ENCODE measurements at places on chromosomes 11 and 22.
A peak's percentile ranks its signal among the peaks of the same experiment; 100 is the strongest.

GRCh38 chr11:58640386-58641023 is 18.0 kb downstream of the CNTF start:
- H3K4me1 ChIP-seq = peaks cover 11% of the 10 kb centered on the region
- no peak overlapping the region for H3K4me3 ChIP-seq
- H3K36me3 ChIP-seq = no peaks in the 10 kb centered on the region
- DNase-seq = no peak
- H3K27me3 ChIP-seq = no peaks in the 10 kb centered on the region

GRCh38 chr11:38460896-38461295 is 1862.9 kb upstream of the RAG2 start:
- H3K4me1 ChIP-seq = no peaks in the 10 kb centered on the region
- no peak for DNase-seq
- no peak overlapping the region for H3K27ac ChIP-seq
- H3K36me3 ChIP-seq = no peaks in the 10 kb centered on the region
- no peaks in the 10 kb centered on the region for H3K27me3 ChIP-seq
- no peak overlapping the region for H3K4me3 ChIP-seq

DNA sequence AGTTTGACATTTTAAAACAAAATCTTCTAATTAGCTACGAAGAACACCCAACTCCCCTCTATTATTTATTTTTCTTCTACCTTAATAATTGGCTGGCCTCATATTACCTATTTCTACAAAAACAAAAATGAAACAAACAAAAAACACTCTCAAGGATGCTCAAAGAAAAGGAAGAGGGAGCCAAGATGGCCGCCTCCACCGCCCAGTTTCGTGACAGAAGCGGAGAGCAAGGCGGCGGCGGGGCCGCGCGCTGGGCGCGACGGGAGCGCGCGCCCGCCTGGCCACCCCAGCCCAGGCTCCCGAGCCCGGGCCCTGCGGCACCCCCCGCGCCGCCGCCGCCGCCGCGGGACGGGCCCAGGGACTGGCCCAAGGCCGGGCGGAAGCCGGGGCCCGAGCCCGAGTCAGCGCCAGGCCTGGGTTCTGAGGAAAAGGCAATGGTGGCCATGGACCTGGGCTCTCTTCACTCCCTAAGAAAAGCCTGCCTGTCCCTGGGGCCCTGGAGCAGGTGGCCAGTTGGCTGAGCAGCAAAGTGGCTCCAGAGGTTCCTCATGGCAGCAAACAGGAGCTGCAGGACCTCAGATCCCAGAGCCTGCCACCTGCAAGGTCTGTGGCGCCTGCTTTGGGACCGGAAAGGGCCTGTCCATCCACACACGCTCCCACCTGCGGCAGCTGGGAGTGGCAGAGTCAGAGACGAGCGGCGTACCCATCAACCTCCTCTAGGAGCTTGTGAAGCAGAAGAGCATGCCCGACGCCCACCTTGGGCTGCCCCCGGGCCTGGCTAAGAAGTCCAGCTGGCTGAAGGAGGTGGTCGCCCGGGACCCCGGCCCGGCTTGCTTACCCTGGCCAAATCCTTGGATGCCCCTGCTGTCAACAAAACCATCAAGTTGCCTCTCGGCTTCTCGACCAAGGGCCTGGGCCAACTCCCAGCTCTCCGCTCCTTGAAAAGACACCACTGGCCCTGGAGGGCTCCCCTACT is 543.2 kb upstream of the CCDC179 start:
- H3K27ac ChIP-seq = no peak overlapping the region
- H3K4me3 ChIP-seq = no peak overlapping the region
- no peaks in the 10 kb centered on the region for H3K27me3 ChIP-seq
- peak; percentile 55 for DNase-seq
- H3K4me1 ChIP-seq = no peaks in the 10 kb centered on the region

GRCh38 chr11:11788063-11788710 is 53.6 kb upstream of the USP47 start:
- H3K4me3 ChIP-seq = no peak overlapping the region
- H3K36me3 ChIP-seq = no peaks in the 10 kb centered on the region
- no peak for DNase-seq
- no peak overlapping the region for H3K27ac ChIP-seq
- no peaks in the 10 kb centered on the region for H3K27me3 ChIP-seq

DNA sequence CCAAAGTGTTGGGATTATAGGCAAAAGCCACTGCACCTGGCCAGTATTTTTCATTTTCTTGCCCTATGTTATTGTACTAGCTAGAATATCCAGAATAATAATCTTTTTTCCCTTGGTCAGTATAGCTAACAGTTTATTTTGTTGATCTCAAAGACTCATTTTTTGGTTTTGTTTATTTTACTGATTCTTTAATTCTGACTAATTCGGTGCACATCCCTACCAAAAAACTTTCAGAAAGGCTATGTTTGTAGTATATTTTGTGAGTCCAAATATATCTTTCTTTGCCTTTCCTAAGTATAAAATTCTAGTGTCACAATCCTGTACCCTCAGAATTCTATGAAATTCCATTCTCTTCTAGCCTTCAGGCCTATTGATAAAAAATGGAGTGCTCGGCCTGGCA is 84.3 kb downstream of the PHF21A start:
- H3K27ac ChIP-seq = no peak overlapping the region
- H3K36me3 ChIP-seq = no peaks in the 10 kb centered on the region
- no peaks in the 10 kb centered on the region for H3K27me3 ChIP-seq
- no peak overlapping the region for H3K4me3 ChIP-seq
- H3K4me1 ChIP-seq = peaks cover 19% of the 10 kb centered on the region

DNA sequence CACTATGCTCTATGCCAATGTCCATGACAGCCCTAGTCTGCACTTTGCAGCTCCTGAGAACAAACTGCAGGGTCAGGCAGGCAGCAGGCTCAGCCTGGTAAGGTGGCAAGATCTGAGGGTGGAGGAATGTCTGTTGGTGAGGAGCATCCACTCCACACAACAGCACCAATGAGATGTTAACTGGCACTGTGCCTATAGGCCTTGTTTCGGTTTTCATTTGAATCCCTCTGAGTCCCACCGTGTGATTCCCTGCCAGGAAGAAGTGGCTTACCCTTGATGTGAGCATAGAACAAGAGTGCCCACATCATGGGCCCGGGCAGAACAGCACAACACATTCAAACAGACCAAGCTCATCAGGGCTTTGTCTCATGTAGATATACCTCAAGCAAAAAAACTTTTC is 44.1 kb upstream of the CHRM4 start:
- H3K4me3 ChIP-seq = no peak overlapping the region
- H3K27ac ChIP-seq = no peak overlapping the region
- no peaks in the 10 kb centered on the region for H3K27me3 ChIP-seq
- no peak for DNase-seq
- no peaks in the 10 kb centered on the region for H3K4me1 ChIP-seq
- H3K36me3 ChIP-seq = peaks cover 36% of the 10 kb centered on the region

DNA sequence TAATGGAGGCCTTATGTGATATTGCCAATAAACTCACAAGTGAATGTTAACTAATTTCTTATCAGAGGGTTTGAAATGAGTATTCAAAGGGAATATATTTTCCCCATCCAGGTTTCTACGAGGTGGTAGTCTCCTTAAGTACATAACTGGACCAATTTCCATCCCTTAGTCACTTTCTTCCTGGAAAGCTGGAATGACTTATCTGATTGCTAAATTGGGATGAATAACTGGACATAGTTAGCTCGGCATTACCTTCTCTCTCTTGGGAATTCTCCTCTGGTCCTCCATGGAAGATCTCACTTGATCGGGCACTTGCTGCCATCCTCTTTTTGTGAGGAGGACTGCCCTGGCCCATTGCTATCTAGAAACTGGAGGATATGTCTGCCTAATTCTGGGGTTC is 109.1 kb downstream of the TRPC6 start:
- peaks cover 24% of the 10 kb centered on the region for H3K4me1 ChIP-seq
- no peaks in the 10 kb centered on the region for H3K36me3 ChIP-seq
- no peaks in the 10 kb centered on the region for H3K27me3 ChIP-seq
- H3K27ac ChIP-seq = no peak overlapping the region

DNA sequence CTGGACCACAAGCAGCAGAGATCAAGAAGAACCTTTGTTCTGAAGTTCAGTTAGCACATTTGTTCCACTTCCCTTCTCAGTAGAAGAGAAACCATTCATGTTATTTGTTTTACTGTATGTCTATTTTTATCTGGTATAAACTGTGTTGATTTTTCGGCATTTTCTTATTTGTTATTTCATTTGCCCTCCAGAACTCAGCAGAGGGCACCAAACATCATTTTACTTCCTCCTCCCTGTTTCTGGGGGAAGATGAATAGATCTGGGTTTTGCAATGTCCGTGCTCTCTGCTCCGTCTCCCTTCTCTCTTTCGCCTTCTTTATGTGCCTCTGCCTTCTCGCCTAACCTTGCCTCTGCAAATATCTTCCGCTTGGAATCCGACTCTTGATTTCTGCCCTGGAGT is 366.9 kb downstream of the NTM start:
- H3K4me3 ChIP-seq = no peak overlapping the region
- no peaks in the 10 kb centered on the region for H3K36me3 ChIP-seq
- H3K4me1 ChIP-seq = no peaks in the 10 kb centered on the region
- H3K27me3 ChIP-seq = peaks cover 3% of the 10 kb centered on the region
- H3K27ac ChIP-seq = no peak overlapping the region

DNA sequence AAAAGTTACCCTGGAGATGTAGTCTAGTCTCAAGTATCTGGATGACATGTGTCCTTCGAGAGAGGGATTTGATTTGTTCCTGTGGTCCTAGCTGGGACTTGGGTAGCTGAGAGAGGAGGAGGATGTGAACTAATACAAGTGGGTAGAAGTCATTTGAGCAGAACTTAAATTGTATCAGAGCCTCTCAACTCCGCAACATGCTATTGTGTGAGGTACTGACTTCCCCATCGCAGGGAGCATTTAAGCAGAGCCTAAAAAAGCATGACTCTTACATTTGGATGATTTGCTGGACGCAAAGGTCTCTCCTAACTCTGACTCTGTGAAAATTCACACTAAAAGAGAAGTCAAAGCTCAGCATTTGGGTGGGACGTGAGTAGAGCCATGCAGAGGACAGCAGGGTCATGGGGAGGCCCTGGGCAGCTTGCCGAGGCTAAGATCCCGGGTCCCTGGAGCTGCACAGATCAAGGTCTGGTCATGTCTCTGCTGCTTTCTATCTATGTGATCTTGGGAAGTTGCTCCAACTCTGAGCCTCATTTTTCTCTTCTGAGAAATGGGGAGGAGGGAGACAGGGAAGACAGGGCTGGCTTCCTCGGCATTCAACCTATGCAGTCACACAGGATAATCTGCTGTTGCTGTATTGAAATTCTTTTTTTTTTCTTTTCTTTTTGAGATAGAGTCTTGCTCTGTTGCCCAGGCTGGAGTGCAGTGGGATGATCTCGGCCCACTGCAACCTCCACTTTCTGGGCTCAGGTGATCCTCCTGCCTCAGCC is 44.9 kb downstream of the CD82 start:
- peaks cover 33% of the 10 kb centered on the region for H3K4me1 ChIP-seq
- no peak for DNase-seq
- H3K27me3 ChIP-seq = no peaks in the 10 kb centered on the region
- no peak overlapping the region for H3K27ac ChIP-seq
- H3K36me3 ChIP-seq = peaks cover 36% of the 10 kb centered on the region
- no peak overlapping the region for H3K4me3 ChIP-seq

DNA sequence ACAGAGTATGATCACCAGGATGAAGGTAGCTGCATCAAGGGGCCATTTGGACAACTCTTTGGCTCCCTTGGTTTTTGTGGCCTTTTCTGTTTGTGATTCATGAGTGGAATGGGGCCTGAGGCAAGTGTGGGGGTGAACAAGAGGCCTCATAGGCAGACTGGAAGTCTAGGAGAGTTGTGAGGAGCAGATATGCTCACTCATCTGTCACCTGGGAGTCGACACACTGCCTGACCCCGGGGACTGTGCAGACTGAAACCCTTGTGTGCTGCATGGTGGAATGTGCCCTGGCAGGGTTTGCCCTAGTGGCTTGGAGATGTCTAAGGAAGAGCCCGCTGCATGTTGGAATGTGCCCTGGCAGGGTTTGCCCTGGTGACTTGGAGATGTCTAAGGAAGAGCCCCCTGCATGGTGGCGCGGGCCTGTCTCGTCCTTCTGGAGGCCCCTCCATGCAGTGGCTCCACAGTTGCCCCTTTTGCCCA is 60.0 kb downstream of the MED15 start:
- peaks cover 68% of the 10 kb centered on the region for H3K36me3 ChIP-seq
- no peaks in the 10 kb centered on the region for H3K27me3 ChIP-seq
- DNase-seq = peak; percentile 52
- H3K4me3 ChIP-seq = peak overlapping the region; percentile 5
- H3K4me1 ChIP-seq = peaks cover 52% of the 10 kb centered on the region

- peaks cover 81% of the 10 kb centered on the region for H3K27me3 ChIP-seq
- H3K27ac ChIP-seq = no peak overlapping the region
- DNase-seq = no peak
- H3K36me3 ChIP-seq = no peaks in the 10 kb centered on the region
Observed at GRCh38 chr11:45662096-45662664, 3.2 kb downstream of the CHST1 start.

DNA sequence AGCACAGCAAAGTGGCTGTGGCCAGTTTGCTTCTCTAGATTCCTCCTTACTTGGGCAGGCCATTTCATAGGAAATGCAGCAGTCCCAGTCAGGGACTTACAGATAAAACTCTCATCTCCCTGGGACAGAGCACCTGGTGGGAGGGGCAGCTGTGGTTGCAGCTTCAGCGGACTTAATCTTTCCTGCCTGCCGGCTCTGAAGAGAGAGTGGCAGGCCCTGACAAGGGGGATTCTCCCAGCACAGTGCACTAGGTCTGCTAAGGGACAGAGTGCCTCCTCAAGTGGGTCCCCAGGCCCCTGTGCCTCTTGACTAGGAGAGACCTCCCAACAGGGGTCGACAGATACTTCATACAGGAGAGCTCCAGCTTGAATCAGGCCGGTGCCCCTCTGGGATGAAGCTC is 1649.1 kb downstream of the LRRC4C start:
- DNase-seq = no peak
- no peaks in the 10 kb centered on the region for H3K4me1 ChIP-seq
- H3K4me3 ChIP-seq = no peak overlapping the region
- H3K27ac ChIP-seq = no peak overlapping the region

- no peak for DNase-seq
- peaks cover 4% of the 10 kb centered on the region for H3K36me3 ChIP-seq
- no peak overlapping the region for H3K27ac ChIP-seq
Observed at GRCh38 chr11:35978183-35978582, 34.3 kb downstream of the LDLRAD3 start.

DNA sequence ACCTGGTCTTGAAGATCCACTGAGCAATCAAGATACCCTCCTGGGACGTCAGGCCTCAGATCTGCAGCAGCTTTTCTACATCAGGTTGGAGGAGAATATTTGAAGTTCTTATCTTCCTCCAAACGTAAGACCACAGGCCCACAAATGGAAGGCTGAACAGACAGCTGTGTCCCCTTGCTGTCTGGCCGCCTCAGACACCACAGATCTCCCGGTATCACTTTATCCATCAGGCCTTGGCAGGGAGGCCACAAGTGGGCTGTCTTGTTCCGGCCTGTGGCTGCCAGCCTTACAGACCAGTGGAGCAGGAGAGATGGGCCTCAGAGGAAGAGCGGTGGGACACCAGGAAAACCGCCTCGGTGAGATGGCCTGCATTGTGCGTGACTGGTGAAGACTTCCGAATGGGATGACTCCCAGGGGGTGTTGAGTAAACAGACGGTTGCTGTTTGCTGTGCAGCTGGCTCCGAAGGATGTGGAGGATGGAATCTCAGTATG is 15.9 kb downstream of the UBASH3B start:
- no peaks in the 10 kb centered on the region for H3K4me1 ChIP-seq
- no peaks in the 10 kb centered on the region for H3K27me3 ChIP-seq
- H3K4me3 ChIP-seq = no peak overlapping the region
- no peaks in the 10 kb centered on the region for H3K36me3 ChIP-seq

- no peaks in the 10 kb centered on the region for H3K27me3 ChIP-seq
- H3K27ac ChIP-seq = no peak overlapping the region
- no peaks in the 10 kb centered on the region for H3K36me3 ChIP-seq
- H3K4me1 ChIP-seq = no peaks in the 10 kb centered on the region
Observed at GRCh38 chr11:40328890-40329614, 1130.4 kb downstream of the LRRC4C start.
